ENCODE measurements at places on chromosomes 5 and 9.

DNA sequence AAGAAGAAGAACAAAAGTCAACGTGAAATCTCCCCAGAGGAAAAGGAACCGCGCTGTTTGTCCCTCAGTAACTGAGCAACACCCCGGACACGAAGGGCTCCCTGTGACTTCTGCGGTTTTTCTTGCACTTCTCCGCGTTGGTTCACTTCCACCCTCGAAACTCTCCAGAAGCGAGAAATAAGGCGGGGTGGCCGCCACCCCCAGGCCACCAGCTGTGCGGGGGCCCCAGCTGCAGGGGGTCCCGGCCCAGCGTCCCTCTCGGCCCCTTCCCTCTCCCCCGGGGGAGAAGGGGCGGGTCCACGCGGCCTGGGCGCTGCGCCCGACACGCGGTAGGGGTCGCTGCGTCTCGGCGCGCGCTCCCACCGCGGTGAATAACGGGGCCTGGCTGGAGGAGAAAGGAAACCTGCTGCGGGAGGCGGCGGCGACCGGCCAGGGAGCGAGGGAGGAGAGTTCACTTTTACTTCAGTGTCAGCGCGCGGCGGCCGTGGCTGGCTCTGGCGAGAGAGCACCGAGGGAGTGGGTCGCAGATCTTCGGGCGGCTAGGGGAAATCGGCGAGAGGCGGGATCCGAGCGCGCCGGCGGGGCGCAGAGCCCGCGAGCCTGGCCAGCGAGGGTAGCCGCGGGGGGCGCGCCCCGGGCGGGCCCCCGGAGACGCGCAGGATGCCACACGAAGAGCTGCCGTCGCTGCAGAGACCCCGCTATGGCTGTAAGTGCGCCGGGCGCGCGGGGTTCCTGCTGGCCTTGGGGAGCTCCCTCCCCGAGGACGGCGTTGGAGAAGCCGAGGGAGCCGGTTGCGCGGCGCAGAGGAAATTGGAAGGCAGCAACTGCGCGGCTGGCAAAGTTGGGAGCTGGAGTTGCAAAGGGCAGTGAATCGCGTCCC is at the start of gene IQGAP2:
TSS of gene IQGAP2 (plus strand) at position 400 of the 880 bp plus-strand sequence. CDS start at position 661, 261 bp downstream.
- DNase-seq = peak; percentile 80

GRCh38 chr9:110208031-110208430 is at the start of gene C9orf152:
Gene C9orf152 (minus strand): TSS chr9:110208159. CDS start chr9:110207579, 580 bp downstream.
- no peak for DNase-seq

DNA sequence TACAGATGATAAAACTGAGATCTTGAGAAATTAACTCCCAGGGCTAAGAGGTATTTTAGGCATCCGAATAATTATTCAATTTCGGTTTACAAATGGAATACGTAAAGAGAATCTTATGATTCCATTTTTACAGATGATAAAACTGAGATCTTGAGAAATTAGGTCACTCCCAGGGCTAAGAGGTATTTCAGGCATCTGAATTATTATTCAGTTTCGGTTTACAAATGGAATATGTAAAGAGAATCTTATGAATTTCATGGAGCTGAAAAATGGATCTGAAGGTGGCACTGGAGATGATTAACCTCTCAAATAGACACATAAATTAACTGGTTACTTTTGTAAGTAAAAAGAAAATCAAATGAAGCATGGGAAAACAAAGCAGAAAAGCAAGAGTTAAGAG is 44.2 kb downstream of the FGF1 start:
- no peak for DNase-seq

GRCh38 chr9:3868012-3868411 is 342.2 kb upstream of the RFX3 start:
- DNase-seq = no peak

DNA sequence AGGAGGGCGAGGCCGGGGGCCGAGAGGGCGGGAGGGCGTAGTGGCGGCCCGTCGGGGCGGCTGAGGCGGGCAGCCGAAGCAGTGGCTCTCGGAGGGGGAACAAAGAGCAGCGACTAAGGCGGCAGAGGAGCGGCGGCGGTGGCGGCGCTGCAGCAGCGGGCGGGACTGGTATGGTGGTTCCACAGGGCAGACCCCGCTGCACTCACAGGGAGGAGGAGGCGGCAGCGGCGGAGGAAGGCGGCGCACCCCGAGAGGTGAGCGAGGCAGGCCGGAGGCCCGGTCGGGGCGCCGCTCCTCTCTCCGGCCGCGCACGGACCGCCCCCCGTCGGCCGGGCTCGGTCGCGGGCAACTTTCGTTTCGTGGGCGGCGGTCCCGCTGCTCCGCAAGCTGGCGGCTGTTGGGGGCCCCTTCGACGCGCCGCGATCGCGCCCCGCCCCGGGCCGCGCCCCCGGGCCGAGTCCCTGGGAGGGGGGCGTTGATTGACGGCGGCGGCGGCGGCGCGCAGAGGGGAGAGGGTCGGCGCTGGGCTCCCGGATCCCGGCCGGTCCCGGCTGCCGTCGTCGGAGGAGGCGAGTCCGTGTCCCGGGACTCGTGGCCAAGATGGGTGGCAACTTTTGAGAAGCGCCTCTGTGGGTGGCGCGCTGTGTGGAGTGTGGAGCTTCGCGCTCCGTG is 467 bp downstream of the CNOT6 start:
- DNase-seq = peak; percentile 48

GRCh38 chr5:155094455-155094854 is 80.9 kb downstream of the KIF4B start:
- DNase-seq = no peak

- DNase-seq = no peak
Measured at GRCh38 chr5:112641515-112642110, 96.1 kb upstream of the APC start.

DNA sequence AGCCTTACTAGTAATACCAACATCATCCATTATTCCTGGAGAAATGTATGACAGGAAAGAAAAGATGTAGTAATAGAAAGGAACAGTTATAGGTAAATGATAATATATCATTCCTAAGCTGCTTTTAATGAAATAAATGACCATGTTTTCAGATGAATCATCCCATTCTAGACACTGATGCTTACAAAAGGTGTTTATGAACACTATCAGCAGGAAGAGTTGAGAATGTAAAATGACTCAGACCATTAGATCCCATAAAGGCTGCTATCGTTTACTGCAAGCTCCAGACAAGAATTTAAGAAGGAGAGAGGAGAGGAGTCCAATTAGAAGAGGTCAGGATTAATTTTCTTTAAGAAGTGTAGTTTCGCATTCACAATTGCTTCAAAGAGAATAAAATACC is 1033.5 kb downstream of the EFNA5 start:
- DNase-seq = no peak

- DNase-seq = peak; percentile 59
Measured at GRCh38 chr9:126704157-126704891, 90.6 kb downstream of the LMX1B start.

DNA sequence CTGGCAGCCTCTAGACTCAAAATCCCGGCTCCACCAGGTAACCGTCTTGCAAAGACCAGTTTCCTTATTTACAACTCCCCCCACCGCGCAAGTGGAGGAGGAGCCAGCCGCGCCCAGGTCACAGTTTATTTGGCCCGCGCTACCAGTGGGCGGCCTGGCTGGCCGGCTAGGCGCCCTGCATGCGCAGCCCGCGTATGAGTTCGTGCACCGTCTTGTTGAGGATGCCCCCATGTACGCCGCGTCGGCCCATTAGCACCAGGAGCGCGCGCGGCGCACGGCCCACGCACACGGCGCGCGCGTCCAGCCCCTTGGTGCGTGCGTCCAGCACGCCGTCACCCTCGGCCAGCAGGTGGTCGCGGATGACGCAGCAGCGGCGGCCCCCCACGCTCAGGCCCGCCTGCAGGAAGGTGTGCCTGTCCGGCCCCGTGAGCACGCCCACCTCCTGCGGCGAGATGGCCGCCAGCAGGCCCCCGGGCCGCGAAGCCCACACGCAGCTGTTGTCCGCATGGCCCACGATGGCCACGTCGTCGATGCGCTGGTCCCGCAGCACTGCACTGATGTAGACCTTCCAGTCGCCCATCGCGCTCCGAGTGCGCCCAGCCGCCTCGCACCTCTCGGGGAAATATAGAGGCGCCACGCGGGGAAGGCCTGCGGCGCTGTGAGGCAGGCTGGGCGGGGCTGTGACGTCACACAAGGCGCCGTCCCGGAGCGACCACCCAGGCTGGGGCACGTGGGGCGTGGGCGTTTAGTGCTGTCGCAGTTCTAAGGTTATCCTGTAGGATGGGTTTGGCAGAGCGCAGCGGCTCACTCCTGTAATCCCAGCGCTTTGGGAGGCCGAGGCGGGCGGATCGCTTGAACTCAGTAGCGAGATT is at the start of gene PFN3:
TSS of gene PFN3 (minus strand) at position 665 of the 872 bp plus-strand sequence. CDS start at position 580, 85 bp downstream.
- DNase-seq = no peak

GRCh38 chr5:178234750-178235587 is 2.4 kb upstream of the PHYKPL start:
- peak; percentile 78 for DNase-seq

GRCh38 chr5:11792621-11793020 is 111.6 kb downstream of the CTNND2 start:
- DNase-seq = no peak

DNA sequence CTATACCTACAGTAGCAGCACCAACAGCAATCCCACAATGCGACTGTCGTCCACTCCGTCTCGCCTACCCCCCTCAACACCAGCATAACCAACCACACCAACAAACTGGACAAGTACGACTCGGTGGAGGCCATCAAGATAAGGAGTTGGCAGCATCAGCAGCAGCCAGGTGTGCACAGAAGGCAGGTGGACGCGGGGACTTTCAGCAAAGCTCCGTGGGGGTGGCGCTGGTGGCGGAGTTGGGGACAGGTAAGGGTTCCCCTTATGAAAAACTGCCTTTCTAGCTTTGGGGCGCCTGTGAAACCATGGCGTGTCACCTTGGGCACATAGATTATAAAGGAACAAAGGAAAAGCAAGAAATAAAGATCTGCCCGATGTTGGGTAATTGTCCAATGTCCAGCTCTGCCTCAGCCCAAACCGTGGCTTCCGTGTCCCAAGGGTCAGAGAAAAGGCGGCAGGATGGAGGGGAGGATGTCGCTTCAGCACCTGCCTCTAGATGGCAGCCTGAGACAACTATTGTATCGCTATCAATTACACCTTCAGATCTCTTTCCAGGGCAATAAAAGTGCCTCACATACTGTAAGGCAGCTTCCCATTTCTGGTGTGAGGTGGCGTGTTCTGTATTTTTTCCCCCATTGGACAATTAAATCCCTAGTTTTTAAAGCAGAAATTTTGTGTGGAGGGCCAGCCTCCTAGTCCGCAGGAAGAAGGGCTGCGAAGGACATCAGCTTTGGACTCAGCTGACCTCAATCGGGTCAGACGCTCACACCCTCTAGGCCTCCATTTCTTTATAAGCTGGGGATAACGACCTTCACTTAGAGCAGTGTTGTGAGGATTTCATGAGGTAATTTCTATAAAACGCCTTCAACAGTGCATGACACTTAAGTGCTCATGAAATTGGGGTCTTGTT is 58.8 kb downstream of the MTRR start:
- peak; percentile 21 for DNase-seq

GRCh38 chr9:109320742-109321448 is at the start of gene EPB41L4B:
Gene EPB41L4B (minus strand): TSS chr9:109321059. CDS start chr9:109320446, 613 bp downstream.
- DNase-seq = peak; percentile 94

GRCh38 chr5:146640285-146640896 is 124.4 kb upstream of the GPR151 start:
- no peak for DNase-seq

DNA sequence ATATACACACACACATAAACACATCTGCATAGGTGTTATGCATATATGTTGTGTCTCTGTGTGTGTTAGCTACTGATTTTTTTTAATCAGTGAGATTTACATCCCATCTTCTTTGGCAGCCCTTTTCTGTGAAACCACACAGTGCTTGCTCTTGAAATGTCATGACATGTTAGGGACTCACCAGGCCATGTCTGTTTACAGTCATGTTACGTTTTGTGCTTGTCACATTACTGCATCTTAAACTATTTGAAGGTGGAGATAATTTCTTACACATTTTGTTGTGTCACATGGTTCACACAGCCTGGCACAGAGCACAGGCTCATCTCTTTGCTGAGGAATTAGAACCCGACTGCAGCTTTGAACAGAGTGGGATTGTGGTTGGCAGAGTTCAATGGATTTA is 364.4 kb upstream of the RIOK2 start:
- no peak for DNase-seq

DNA sequence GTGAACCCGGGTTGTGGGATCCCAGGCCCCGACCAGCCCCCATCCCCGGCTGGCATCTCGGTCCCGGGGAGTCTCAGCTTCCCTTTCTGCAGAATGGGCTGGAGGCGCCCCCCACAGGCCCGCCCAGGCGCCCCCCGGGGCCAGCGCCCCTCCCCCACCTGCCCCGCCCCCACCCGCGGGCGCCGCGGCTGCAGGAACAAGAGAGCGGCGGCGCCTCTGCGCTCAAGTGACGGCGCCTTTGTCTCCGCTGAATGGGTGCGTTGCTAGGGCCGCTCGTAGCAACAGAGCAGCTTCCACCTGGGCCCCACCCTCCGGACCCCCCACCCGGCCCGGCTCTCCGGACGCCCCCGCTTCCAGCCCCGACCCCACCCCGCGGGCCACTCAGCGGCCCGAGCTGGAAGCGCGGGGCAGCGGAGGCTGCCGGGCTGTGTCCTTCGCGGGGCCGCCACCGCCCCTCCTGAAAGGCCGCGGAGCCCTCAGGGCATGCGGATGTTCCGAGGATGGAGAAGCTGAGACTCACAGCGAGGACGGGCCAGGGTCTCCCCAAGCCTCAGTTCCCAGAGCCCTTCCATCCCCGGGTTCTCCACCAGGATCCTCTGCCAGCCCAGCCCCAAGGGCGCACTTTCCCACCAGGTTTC is 27.5 kb downstream of the ADGRD2 start:
- DNase-seq = no peak

DNA sequence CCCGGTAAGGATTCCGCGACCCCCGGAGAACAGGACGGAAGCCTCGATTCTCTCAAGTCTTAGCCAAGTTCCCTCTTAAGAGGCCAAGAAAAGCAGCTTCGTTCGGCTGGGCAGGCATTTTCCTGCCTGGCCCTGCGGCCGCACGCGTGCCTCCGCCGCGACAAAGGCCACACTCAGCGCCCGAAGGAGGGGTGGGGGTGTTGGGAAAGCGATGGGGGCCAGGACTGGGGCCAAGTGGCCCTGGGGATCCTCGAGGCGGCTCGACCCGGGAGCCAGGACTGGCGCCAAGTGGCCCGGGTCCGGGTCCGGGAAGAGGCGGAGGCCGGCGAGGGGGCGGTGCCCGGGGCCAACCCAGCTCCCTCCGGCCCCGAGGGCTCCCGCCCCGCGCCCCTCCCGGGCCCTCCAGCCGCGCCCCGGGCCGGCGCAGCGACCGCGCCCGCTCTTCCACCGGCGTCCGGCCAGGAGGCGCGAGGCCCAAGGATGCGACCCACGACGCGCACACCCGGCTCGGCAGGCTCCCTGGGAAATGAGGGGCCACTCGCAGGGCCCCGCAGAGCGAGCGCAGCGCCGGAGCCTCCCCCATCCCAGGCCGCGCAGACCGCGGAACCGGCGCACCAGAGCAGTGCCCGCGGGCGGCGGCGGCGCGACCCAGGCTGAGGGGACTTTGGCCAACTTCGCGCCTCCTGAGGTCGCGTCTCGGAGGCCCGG is 756 bp downstream of the VAV2 start:
- DNase-seq = no peak

GRCh38 chr9:12849486-12850003 is 74.7 kb downstream of the LURAP1L start:
- DNase-seq = no peak
